ENCODE measurements at places on chromosomes 3 and 15.

DNA sequence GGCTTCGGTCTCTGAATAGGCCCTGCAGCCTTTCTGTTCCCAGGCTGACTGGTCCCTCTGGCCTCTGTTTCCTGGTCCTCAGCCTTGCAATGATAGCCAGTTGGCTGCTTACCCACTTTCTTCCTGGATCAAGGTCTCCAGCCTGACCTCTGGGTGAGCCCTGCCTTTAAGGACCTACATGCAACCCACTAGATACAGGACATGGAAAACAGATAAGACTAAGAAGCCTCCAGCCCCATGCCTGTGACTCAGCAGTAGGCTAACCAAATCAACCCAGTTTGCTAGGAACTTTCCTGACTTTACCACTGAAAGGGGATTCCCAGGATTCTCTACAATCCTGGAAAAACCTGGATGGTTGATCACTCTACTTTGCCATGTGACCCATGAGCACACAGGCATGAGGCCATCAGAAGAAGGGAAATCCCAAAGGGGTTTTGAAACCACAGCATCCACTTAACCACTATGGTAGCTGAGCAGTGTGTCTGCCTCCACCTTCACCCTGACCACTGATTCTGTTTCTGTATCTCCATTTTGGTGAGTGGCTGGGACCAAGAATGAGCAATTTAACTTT lies 188.1 kb downstream of the CHST2 start:
- no peak for DNase-seq

- DNase-seq, result peak; percentile 50
Observed at GRCh38 chr15:25245801-25246622, 192.8 kb downstream of the UBE3A start.

DNA sequence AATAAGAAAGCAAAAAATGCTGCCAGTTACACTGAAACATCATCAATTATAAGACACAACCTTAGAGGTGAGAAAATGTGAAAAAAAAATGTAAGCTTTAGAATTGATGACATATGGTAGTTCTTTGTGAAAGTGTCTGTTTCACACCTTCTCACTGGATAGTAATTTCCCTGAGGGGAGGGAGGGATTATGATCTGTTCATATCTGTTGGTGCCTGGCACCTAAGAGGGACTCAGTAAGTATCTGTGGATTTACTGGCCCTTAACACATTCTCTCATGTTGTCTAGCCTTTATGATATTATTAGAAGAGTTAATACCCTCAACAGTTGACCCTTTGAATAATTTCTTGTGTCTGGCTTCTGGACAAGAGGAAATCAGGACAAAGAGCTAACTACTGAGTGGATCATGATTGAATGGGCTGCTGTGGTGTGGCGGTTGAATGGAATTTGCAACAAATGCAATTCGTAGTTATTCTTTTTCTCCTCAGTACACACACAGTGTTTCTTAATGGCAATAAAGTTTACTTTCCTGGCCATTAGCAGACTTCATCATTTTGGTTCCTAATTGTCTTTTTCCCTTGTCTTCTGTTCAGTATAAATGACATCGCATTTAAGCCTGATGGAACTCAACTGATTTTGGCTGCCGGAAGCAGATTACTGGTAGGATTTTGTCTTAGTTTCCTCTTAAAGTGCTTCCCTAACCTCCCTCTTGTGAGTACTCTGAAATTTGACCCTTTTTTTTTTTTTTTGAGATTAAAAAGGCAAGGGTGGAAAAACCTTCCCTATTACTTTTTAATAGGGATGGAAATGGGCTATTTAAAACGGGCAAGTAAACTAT lies 9.5 kb downstream of the IFT122 start:
- no peak for DNase-seq

DNA sequence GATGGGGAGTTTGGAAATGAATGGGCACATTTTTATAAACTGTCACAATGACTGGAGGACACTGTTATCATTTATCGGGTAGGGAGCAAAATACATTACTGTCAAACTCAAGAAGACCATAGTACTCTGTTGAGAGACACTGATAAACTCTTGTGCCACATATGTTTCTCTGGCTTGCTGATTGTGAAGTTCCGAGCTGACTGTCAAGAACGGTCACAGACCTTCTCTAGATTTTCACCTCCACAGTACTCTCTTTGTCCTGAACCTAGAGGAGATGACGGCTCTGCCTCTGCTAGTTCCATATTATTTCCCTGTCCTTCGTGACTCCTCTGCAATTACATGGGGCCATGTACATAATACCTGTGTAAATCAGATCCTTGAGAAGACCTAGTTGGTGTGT lies 451.9 kb downstream of the LPP start:
- no peak for DNase-seq

DNA sequence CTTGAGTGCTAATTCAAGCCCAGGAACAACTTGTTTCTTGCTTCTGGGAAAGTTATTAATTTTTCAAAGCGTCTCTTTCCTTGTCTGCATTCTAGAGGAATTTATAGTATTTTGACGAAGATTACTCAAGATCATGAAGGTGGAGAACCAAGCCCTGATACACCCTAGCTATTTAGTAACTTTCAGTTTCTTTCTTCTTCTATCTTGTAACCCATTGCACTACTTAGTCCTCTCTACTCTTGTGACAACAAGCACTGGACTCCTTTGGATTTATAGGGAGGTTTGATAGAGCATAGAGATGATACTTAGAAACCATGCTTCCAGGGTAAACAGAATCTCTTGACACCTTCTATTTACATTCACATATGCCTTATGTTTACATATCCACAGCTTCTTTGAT lies 203.3 kb upstream of the GRM7 start:
- no peak for DNase-seq

GRCh38 chr3:196788528-196788927 lies 48.9 kb downstream of the PAK2 start:
- no peak for DNase-seq

DNA sequence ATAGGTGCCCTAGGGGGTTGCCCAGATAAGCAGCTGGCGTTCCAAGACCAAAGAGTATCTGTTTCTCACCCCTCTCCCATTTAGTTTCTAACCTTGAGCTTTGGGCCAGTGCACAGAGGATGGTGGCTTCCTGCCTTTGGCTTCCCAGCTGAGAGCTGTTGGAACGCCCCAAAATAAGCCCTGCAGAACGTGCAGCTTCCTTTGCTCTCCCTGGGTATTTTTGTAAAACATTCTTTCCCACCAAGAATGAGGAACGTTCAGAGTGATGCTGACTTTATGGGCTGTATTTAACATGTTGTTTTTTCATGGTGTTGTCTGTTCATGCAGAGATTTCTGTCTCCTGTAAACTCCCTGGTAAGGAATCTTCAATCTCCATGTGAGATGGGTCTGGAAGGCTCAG lies 63.8 kb downstream of the LPP start:
- DNase-seq, result no peak

- DNase-seq, result no peak
Observed at GRCh38 chr15:65730549-65731172, 61.4 kb downstream of the DENND4A start.

Measured in tibial artery (tissue), 4 donors.